Activated naive CD4-positive, alpha-beta T cell (primary cell): ENCODE measurements at places on chromosomes 5 and 9.

DNA sequence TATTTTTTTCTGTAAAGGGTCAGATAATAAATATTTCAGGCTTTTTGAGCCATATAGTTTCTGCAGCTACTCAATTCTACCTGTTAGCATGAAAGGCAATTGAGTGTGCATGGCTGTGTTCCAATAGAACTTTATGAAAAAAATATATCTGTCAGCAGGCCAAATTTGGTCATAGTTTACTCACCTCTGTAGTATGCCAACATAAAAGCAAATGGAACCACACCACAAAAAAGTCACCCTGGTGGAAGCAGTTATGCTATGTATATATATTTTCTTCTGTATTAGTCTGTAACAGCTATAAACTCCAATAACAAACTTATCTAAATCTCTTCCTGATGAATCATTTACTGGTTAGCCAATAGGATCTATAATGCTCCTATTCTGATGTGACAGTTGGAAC is 3.4 kb downstream of the SLC38A9 start:
- DNase-seq = no peak

DNA sequence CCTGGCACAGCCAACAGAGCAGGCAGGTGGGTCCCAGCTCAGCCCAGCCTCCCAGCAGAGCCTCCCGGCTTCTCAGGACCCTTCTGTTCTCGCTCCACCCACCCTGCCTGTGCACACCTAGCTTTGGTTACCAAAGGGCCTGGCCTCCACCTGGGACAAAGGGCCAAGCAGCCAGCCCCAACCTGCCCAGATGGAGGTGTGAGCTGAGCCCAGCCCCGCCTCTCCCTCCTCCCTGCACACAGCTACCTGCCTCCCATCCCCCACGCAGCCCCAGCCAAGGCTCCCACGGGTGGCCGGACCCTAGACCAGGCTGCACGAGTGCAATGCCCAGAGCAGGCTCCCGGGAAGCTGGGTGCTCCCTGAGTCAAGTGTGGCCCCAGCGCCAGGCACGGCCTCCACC is 5.6 kb downstream of the TPRN start:
- DNase-seq = no peak

DNA sequence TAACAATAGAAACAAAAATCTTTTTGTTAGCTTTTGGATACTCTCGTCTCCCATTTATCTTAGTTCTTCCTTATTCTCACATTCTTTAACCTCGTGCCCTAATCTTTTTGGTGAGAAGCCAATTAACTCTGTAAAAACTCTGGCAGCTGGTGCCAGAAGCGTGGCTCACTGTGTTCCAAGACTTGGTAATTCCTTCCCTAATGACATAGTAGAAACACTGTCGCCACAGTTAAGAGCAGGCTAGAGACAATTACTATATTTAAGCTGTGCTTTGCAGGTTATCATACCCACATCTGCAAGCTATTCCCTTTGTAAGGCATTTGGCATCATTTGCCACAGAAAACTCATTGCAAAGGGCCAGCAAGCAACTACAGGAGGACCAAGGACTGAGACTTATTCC is 160.9 kb upstream of the PIK3R1 start:
- no peak for DNase-seq

DNA sequence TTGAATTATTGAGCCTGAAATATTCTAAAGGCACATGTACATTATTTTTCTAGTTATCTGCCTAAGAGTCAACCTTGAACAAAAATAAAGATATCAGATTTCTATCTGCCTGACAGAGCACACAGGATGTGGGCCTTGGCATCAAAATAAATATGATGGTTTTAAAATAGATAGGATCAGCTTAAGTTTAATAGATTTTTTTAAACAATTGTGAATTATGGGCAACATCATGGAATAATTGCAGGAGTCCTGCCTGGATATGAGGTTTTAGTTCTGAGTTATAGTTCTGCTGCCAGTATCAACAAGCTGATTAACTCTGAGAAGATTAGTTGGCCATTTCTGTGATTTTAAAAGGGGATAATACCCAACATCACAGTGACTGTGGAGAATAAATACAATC is 107.0 kb upstream of the PCA3 start:
- DNase-seq = no peak

GRCh38 chr5:155103146-155103545 is 89.6 kb downstream of the KIF4B start:
- DNase-seq = no peak

GRCh38 chr9:84694248-84694647 is 24.7 kb downstream of the NTRK2 start:
- DNase-seq = no peak

DNA sequence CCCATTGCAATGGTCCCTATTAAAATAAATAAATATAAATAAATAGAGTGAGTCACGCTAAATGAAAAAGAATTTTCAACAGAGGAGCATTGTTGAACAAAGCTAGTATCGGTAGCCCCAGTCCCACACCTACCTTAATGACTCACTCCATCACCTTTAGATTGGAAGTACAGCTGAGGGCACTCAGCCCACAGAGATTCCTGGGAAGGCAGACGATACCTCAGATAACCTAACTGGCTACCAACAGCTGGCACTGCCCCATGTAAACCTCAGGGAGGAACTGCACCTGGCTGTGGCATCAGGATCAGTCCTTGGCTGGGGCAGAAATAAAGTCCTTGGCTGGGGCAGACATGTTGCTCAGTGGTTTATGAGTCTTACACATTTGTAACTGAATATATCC is 49.3 kb downstream of the SPRY4 start:
- DNase-seq = no peak

DNA sequence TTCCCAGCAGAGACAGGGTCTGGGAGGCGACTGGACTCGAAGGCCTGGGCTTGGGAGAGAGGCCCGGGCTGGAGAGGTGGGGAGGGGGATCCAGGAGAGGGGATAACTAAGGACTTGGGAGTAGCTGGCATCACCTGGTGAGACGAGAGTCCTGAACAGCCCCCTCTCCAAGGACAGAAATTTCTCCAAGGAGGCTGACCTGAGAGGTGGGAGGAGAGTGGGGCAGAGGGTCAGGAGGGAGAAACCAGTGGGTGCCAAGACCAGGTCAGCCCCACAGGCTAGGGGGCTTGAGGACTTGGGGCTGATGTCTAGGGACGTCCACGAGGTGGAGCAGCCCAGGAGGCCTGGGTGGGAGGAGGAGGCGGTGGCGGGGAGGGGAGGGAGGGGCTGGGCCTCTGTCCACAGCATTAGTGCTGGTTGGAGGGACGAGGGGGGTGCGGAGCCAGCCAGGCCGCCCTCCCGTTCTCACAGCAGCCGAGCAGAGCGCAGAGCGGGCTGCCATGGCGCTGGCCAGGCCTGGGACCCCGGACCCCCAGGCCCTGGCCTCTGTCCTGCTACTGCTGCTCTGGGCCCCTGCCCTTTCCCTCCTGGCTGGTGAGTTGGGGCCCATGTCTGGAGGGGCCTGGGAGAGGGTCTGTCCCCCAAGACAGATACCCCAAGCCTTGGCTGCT is at the start of gene CRB2:
TSS of gene CRB2 (plus strand) at position 437 of the 671 bp plus-strand sequence. CDS start at position 501, 64 bp downstream.
- DNase-seq = no peak

DNA sequence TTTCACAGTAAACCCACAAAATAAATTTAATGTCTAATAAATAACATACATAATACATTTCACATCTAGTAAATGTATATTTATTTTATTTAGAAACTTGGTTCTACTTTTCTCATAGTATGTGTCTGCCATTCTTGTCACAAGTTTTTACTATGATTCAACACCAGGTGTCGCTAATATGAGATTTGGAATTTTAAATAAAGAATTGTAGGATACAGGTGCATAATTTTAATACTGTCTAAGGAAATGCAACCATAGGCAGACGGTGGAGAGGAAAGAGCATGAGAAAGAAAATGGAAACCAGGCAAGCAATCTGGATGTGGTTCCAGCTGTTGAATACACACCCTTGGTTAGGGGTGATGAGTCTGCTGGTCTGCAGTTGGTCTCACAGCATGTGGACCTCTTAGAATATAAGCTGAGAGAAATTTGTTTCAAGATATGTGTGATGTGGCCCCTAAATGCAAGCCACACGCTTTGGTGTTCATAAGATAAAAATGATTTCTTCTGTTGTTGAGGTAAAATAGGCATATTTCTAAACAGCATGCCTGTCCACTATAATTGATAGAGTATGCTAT is 114.7 kb upstream of the TXNDC8 start:
- no peak for DNase-seq

GRCh38 chr5:169557838-169558237 is 25.7 kb upstream of the SPDL1 start:
- no peak for DNase-seq

DNA sequence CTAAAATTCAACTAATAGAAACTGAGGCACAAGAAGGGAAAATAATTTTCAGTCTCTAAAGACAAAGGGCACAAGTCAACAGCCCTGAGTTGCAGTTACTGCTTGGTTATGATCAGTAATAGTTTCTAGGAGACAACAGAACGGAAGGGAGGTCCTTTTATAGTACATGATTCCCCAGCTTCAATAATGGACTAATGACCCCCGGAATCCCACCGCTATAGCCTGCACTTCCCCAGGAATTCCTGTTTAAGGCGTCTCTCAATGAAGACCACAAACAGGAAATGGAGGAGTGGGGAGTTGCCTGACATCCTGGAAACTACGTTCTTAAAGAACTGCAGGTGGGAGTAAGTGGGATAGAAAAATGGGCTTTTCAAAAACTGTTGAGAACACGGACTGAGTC is 60.6 kb downstream of the DIAPH1 start:
- no peak for DNase-seq

DNA sequence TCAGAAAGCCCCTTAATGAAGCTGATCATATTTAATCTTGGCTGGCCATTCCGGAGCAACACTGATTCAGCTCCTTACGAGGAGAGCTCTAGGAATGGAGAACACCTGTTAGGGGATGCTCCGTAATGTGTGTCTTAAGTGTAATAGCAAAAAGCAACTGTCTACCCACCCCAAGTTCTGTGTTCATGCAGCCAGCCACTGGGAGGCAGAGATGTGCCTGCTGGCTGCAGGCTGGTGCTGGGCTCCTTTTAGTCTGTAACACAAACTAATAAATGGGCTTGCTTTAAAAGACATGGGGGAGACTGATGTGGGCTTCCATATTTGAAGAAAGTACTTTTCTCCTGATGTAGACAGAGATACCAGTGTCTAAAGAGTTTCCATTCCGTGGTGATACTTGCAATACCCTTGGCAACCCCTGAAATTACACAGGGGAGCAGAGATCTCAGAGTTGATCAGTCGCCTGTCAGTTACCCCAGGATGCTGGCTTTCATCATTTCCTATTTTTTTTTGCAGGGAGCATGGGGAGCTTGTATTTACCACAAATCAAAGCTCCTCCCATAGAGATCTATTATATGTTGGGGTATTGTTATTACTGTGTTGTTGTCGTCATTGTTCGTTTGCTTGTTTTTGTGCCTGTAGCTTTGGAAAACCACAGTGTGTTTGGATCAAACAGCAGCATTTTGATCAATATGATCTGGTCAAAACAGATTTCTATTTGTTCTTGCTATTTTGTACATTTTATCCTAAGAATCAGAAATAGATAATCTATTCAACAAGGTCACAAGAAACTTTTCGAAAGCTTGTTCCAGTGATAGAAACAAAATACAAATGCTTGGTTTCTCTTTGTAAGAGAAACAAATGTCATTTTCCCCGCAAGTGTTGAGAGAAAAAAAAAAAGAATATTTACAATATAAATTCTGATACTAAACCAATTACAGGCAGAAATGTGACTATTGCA is 65.8 kb downstream of the MTX3 start:
- peak; percentile 0 for DNase-seq

- DNase-seq = no peak
Observed at GRCh38 chr5:51398875-51399642, 15.8 kb downstream of the ISL1 start.

GRCh38 chr9:131273146-131273855 is 3.0 kb downstream of the FAM78A start:
- no peak for DNase-seq

DNA sequence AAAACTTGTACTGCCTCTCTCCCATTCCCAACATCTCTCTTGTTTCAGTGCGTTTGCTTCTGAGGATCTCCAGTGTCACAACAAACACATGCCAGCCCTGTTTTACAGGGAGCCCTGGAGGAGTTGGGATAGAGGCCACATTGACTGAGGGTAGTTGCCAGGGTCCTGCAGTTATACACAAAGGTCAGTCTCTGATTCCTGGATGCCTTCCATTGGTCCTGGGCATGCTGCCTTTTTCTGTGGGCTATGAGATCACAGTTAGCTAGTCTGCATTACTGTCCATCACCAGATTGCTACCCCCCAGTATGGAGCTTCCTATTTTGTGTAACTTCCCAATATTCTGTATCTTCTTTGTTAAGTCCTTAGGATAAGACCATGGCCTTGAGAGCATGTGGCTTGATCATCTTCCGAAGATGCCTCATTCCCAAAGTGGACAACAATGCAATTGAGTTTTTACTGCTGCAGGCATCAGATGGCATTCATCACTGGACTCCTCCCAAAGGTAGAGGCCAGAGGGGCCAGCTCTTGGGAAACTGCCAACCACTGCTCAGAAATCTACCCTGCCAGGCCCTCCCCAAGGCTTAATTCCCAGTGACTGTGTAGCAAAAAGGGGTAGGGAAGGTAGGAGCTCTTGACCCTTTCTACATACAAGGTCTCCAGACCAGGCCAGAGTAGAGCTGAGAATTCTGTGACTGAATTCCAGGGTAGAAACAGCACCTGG is 9.5 kb downstream of the NUDT2 start:
- DNase-seq = no peak

- no peak for DNase-seq
Observed at GRCh38 chr5:138720840-138721239, 32.4 kb upstream of the CTNNA1 start.

- DNase-seq = no peak
Observed at GRCh38 chr5:32339198-32339597, 26.5 kb upstream of the MTMR12 start.

DNA sequence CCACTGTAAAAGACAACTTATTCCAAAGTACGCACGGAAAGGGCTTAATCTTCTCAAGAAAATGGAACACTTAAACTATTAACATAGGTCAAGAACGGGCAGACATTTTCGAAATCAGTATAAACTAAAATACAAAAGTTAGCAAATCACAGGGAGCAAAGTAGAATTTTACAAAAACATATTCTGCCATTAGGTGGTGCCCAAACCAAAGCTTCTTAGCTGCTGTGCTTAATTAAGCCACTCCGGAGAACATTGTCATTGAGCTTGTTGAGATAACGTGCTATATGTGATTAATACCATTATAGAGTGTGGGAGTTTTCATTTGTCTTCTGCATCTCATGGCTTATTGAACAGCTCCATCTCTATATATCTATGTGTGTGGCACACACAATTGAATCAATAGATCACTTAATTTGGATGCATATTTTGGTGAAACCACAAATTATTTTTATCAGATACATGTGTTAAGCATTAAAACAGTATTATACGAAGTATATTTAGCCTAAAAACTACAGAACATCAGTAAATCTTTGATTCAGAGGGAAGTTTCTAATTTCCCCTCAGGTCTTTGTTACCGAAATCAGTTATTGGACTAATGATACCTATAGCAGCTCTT is 23.4 kb downstream of the UBLCP1 start:
- no peak for DNase-seq

- DNase-seq = no peak
Observed at GRCh38 chr5:33801292-33801691, 90.5 kb downstream of the ADAMTS12 start.

DNA sequence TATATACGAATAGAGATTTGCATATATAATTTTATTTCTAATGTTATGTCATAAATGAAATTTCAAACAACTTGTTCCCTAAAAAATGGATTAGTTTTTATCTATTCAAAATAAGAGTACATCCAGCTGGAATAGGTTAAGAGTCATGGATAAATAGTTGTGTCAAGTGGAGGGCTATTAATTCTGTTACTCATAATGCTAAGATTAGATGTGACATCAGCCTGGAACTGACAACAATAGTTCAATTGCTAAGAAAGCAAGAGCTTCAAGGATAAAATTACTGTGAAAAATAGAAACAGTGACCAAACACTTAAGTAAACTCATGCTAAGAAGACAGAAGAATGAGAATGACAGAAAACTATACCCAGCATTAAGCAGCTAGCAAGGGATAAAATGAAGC is 92.2 kb upstream of the CDH9 start:
- no peak for DNase-seq
